Activated CD4-positive, CD25-positive, alpha-beta regulatory T cell (primary cell): ENCODE measurements at places on chromosomes 7 and 10.

- DNase-seq: no peak
Observed at GRCh38 chr10:132588301-132589013, 50.9 kb downstream of the INPP5A start.

DNA sequence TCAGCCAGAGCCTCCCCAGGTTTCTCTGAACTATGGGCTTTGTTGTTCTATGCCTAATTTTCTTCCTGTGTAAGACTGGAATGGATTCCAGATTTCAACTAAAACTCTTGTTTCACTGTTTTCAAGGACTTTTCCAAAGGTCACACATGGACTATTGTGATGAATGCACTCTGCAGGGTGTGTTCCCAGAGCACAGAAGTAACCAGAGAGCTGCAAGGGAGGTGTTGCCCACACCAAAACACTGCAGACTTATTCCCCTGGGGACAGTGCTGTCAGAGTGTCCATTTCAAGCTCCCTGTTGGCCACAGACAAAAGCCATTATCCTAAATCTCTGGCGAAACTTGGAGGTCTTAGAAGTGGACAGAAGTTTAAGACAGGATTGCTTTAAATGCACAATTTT, 231.6 kb downstream of the TRIL start:
- DNase-seq: no peak

DNA sequence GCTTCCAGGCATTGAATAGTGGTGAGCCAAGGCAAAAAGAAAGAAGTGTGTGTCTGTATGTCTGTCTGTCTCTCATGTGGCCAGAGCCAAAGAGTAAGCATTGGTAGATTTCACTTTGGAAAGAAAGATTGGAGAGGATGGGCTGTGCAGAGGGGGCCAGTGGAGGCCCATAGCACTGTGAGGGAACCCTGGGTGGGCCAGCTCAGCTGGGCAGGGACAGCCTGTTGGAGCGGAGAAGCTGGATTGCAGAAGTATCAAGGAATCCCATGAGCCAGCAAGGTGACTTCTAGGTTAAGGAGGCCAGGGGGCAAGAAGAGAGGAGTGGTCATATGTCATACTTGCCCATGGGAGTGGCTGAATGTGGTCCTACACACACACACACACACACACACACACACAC, 1.5 kb upstream of the GRID1 start:
- DNase-seq: no peak

DNA sequence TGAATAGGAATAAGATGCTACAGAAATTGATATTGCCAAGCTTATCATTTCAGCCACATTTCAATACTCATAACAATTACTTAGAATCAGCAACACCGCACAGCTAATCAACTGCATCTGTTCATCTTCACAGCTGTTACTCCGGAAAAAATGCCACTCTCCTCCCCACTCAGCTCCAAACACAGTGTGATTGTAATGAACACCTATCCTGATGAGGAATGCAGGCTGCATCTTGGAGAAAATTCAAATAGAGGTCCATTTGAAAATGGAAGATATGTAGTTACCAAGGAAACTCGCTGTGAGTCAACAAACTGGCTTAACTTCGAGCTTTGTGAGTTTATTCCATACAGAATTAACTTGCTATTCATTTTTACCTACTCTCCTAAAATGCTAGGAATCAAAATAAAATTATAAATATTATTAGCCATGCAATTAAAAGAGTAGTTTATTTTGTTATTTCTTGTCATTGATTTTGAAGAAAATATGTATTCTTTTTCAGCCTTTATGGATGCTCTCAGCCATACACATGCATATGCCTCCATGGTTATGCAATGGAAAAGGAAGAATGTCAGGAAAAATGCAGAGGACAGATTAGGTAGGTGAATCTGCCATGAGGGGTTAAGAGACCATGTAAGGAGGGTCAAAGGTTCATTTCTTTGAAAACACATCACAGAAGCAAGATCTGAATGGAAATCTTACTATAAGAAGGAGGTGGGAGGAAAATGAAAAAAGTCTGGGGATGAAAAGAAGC, 267.2 kb downstream of the POM121L12 start:
- DNase-seq: no peak

DNA sequence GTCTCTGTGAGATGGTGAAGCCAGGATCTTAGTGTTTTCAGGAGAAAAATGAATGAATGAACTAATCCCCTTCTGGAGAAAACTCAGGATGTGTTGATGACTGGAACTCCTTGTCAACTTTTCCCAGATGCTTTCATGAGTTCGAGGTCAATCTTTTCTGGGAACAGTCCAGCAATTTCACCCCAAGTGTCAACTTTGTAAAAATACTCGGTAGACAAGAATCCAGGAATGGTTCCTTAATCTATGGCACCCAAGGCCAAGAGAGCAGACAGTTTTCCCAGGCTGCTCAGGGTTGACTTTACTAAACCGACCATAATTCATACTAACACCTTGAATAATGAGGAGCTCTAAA, 31.1 kb upstream of the LYZL1 start:
- no peak for DNase-seq

DNA sequence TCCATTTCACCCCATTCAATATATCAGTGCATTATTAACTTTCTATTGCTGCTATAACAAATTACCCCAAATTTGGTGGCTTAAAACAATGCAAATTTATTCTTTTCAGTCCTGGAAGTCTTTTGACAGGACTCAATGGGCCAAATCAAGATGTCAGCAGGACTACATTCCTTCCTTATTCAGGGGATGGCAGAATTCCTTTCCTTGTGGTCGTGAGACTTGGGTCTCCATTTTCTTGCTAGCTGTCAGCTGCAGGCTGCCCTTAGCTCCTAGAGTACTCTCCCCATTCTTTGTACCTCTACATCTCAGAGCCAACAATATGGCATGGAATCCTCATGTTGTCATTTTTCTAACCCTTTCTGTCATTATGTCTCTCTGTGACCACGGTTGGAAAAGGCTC, 310.6 kb downstream of the HDAC9 start:
- DNase-seq: no peak

DNA sequence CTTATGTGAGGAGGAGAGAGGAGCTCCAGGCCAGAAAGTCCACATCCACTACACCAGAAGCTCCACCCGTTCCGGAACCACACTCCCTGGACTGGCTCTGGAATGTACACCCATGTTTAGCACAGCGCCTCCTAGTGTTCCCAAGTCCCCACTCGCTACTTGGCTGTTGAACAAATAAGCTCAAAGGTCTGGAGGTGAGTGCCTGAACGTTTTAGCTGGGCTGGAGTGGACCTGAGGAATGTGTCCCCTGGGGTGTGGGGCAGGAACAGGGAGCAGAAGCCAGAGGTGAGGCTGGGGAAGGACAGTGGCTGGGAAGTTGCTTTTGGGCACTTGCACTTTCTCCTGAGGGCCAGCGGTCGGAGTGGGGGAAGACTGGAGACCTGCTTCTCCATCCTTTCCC, 164.1 kb upstream of the CDCA7L start:
- no peak for DNase-seq

- DNase-seq: no peak
Observed at GRCh38 chr7:35522697-35523096, 172.2 kb downstream of the HERPUD2 start.

DNA sequence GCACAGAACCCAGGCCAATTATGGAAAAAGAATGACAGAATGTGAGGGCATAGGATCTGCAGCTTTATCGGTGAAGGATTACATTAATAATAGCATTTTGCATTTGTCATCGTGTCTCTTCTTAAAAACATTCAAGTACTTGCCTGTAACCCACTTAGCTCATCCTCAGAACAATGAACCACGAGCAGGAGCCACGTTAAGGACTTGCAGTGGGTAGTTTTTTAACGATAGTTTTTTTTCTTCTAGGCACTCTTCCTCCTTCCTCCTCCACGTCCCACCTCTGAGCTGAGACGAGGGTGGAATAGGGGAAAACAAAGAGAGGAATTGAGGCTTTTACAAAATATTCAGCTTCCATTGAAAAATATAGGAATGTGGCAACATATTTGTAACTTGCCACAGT, 27.1 kb downstream of the CDHR3 start:
- DNase-seq: no peak

DNA sequence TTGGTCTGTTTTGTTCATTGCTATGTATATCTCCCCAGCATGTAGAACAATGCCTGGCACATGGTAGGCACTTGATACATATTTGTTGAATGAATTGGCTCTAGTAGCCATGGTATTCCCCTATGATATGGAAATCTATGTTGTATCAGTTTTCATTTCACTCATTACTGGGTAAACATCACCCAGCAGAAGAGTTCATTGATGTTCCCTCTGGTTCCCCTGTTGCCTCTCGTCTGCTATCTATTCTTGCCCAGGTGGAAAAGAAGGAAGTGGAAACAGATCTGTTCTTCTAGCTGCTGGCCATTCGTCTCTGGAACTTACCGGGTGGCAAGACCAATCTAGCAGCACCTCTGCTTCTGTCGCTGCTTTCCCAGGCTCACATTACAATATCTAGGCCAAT, 71.5 kb downstream of the LRRC4 start:
- no peak for DNase-seq

- DNase-seq: no peak
Observed at GRCh38 chr7:127689194-127689772, 37.3 kb downstream of the SND1 start.

DNA sequence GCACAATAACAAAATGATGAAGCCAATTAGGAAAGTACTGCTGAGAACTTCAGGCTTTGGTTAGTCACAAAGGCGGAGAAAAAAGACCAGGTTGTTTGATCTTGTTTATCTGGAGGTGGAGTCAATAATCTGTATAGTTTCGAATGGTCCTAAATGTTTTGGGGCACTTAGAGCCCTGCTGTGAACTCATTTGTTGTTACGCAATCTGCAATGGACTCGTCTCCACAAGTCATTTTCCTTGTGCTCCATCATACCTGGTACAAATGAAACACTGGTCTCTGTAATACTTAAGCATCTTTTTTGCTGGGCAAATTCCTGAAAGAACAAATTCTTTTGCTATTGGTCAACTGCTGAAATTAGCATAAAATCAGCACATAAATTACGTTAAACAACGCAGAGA, 430.5 kb downstream of the GATA3 start:
- no peak for DNase-seq

- DNase-seq: no peak
Observed at GRCh38 chr10:90293616-90294015, 564.2 kb downstream of the HTR7 start.

DNA sequence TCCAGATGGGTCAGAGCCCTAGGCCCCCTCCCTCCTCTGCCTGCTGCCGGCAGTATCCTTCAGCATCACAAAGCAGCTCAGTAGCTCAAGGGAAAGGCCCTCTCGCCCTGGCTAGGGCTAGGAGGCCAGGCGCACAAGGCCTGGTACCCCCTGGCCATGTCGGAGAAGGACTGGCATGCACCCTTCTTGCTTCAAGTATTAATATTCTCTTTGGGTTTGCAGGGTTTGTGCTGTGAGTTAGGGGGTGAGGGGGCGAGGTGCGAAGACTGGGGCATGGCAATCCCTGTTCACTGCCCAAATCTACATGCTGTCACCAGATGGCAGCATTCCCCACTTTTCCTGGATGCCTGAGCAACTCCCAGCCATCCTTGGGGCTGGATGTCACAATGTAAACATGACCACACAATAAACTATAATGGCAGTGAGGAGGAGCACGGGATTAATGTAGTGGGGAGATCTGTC, 105.2 kb downstream of the NEURL1 start:
- no peak for DNase-seq

- no peak for DNase-seq
Observed at GRCh38 chr10:52780391-52781155, 8.0 kb upstream of the MBL2 start.

GRCh38 chr10:114334301-114334700, 70.0 kb downstream of the AFAP1L2 start:
- DNase-seq: no peak

- no peak for DNase-seq
Observed at GRCh38 chr7:132138817-132139216, 437.5 kb downstream of the PLXNA4 start.

DNA sequence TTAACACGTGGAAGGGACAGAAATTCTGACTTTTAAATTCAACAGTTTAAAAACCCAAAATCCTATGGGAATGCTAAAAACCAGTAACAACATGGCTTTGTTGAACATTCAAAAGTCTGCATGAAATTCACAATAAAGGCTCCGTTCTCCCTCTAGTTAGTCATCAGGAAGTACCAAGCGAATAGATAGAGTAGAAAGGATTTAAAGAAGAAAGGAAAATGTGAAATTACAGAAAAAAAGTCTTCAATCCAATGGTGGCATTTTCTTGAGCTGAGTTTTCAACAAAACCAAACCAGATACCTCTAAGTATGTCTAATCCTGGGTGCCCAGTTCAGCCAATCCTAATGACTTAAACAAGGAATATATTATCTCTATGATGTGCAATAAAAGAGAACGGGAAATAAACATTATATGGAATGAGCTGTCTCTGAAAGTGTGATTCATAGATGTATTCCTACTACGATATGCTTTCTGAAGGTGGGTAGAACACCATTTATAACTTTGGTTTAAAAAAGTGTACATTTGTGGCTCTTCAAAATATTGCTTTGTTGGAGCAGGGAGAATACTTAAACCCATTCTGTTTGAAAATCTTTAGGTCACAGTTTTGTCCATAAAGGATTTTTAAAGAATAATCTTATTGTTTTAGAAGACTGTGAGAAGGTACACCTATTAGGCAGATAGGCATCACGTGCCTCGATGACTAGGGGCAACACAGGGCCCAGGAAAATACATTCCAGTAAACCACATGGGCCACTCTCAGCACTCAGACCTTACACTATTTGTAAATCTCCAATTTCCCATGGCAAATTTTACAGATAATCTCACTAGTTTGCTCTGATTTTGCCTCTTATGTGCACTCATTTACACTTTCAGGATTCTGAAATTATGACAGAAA, 87.7 kb downstream of the CUBN start:
- DNase-seq: no peak

DNA sequence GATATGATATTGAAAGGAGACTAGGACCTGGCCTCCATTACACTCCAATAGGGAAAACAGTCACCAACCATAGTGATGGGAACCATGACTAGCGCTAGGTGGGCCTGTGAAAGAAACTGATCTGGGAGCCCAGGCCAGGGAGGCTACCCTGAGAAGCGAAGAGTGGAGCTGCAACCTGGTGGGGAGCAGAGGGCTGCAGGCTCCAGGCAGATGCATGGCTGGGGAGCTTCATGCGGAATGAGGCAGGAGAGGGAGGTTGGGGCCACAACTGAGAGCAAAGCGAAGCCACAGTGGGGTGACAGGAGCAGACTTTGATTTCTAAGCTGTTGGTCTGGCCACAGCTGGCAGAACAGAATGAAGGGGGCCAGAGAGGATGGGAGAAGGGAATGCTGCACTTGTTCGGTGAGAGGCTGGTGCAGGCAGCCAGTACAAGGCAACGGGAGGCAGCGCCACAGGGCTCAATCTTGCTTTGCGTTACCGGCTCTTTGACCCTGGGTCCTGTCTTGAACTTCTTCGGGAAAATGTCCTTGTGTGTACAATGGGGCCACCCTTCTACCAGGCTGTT, 88.4 kb downstream of the TACC2 start:
- DNase-seq: no peak

- no peak for DNase-seq
Observed at GRCh38 chr7:29424295-29424983, 139.2 kb upstream of the PRR15 start.
